ENCODE measurements at places on chromosomes 3 and 15.

DNA sequence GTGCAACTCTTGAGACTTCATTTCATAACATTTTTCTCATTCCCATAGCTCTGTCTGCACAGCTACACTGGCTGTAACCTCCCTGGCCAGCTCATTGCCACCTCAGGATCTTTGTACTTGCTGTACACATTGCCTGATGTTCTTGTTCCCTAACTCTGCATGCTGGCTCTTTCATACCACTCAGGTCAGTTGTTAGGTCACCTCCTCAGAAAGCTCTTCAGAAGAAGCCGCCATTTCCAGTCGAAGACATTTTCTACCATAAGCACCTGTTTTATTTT, 176.2 kb downstream of the AKAP13 start:
- DNase-seq, result no peak

DNA sequence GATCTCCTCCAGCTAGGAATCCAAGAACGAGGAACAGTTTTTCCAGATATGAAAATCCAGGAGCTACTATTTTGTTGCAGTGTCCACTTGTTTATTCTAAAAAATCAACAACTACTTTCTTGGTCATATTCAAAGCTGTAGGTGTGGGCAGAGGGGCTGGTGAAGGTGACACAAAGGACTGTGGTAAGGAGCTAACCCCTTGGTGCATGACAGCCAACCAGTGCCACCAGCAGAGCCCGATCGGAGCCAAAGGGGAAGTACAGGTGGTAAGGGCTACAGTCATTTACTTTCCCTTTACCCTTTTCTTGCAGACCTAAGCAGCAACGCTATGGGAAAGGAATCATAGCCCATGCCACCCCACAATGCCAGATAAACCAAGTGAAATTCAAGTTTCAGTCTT, 30.7 kb downstream of the PLA1A start:
- no peak for DNase-seq

- no peak for DNase-seq
Measured at GRCh38 chr3:184652465-184652864, 59.4 kb downstream of the MAGEF1 start.

- DNase-seq, result no peak
Measured at GRCh38 chr3:194098081-194098842, 37.7 kb upstream of the HES1 start.

- DNase-seq, result no peak
Measured at GRCh38 chr3:39429466-39429865, 22.9 kb downstream of the RPSA start.

DNA sequence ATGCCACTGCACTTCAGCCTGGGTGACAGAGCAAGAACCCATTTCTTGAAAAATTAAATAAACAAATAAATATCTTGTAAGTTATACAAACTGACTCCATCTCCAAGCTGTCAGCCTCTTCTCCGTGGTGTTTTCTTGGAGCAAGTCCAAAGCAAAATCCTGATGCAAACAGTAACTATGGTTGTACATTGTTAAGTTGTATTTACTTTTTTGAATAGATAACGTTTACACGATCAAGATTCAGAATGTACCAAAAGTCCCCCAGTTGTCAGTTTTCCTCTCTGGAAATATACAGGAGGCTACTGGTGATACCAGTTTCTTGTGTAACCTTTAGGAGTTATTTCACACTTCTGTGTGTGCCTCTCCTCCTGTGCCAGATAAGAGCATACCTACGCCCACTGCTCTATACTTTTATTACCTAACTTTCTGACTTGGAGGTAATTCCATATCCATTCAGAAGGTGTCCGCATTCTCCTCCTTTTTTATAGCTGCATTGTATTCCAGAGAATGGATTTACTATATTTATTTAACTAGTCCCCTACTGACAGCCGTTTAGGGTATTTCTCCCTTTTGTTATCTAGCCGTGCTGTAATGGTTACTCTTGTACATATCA, 14.2 kb downstream of the CMTM7 start:
- DNase-seq, result no peak

DNA sequence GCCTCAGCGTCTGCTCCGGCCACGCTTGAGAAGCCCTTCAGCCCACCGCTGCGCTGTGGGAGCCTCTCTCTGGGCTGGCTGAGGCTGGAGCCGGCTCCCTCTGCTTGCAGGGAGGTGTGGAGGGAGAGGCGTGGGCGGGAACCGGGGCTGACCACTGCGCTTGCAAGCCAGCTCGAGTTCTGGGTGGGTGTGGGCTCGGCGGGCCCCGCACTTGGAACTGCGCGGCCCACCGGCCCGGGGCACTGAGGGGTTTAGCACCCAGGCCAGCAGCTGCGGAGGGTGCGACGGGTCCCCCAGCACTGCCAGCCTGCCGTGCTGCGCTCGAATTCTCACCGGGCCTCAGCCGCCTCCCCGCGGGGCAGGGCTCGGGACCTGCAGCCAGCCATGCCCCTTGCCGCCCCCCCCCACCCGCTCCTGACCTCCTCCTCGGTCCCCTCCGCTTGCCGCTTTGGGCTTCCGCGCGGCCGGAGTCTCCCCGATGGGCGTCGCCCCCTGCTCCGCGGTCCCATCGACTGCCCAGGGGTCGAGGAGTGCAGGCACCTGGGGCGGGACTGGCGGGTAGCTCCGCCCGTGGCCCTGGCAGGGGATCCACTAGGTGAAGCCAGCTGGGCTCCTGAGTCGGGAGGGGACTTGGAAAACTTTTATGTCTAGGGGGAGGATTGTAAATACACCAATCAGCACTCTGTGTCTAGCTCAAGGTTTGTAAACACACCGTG, 106.7 kb downstream of the RAP2B start:
- DNase-seq, result no peak

- no peak for DNase-seq
Measured at GRCh38 chr15:46129145-46129544, 494.3 kb downstream of the SQOR start.

DNA sequence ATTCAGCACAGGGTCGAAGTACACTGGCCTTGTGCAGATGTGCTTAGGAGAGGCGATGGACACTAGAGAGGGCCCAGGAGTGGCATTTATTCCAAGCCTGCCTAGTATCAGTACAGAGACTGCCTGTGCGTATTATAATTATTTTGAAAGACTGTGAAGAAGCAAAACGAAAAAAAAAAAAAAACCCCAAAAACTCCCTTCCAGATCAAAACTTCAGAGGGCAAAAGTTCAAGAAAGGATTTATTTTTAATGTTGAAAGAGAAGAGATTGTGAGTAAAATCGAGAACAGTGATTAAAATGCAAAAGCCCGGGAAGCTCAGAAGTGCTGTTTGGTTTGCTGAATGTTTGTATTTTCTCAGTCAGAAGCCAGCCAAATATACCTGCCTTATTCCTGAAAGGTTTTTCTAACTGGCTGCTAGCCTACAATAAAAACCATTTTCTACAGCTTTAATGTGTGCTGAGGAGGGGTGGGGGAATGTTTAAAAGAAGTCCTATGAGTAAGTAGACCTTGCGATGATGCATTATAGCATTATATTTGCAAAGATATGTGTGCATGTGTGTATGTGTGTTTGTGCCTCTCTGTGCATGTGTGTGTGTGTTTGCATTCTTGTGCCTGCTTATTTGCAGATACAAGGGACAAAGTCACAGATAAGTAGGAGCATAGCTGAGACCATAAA, 19.3 kb upstream of the LZTFL1 start:
- no peak for DNase-seq

DNA sequence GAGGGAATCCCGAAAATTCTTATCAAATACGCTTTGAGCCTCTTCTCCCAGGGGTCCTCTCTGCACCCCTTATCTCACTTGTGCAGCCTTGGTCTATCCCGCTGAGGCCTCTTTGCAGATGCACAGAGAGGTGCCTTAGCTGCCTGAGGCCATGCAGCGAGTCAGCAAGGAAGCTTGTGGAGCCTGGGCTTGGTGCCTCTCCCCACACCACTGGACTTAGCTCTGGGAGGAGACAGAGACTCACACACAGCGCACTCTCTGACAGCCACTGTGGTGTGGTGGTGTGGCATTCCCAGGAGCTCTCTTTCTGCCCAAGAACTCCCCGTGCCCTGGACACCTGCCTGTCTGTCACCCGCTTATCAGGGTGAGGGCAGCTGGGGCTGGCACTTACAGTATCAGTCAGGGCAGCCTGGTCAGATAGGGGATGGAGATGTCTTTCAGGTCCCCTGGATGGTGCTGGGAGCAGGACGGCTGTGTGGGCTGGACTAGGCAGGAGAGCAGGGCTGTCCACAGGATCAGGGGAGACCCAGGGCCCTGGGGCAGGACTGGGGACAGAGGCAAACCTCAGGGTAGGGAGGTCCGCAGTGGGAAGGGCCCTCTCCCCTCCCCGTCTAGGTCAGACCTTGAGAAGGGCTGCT, 10.2 kb upstream of the LINGO1 start:
- DNase-seq, result no peak

GRCh38 chr3:37949866-37950265, 40.7 kb upstream of the VILL start:
- DNase-seq, result no peak

DNA sequence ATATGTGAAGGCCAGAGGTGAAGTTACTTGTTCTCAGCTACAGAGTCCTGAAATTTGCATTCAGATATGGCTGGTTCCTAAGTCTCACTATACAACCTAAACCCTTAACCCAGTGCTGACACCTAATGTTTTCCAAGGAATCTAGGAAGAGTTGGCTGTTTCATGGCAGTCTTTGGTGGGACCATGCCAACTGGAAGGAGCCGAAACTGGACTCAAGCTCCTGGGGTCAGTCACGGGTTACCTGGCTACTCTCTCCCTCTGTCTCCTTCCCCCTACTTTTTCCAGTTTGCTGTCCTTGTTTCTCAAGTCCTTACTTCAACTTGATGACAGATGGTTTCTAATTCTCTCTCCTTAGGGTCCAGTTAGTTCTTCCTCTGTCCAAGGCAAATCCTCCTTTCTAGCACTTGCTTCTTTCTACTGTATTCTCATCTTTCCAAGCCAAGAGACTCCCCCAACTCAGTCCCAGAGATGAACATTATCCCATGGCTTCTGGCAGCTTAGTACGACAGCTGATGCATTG, 88.6 kb upstream of the COL6A5 start:
- DNase-seq, result no peak

DNA sequence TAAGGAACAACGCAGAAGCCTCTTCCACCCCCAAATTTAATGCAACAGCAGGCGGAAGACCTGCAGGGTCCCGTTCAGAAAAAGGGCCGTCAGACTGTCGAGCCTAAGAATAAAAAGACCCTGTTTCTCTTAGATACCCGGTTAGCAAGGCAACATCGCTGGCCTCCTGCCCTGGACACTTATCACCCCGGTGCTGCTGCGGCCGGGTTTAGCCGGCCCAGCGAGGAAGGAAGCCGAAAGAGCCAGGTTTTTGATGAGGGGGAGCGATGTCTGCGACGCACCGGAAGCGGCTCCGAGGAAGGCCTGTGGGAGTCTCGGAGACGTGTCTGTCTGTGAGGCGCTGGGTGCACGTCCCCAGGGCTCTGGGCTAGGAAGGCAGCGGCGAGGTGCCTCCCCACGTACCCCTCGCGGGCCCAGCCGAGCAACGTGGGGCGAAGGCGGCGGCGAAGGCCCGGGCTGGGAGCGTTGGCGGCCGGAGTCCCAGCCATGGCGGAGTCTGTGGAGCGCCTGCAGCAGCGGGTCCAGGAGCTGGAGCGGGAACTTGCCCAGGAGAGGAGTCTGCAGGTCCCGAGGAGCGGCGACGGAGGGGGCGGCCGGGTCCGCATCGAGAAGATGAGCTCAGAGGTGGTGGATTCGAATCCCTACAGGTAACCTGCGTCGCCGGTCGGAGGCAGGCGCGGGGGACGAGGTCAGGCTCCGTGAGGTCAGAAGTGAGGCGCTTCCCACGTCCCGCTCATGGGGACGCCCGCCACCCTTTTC, at the start of gene UBA5:
UBA5 (plus strand) TSS at position 278 of the 759 bp plus-strand sequence; CDS start at position 487, 209 bp downstream.
- DNase-seq, result peak; percentile 59

DNA sequence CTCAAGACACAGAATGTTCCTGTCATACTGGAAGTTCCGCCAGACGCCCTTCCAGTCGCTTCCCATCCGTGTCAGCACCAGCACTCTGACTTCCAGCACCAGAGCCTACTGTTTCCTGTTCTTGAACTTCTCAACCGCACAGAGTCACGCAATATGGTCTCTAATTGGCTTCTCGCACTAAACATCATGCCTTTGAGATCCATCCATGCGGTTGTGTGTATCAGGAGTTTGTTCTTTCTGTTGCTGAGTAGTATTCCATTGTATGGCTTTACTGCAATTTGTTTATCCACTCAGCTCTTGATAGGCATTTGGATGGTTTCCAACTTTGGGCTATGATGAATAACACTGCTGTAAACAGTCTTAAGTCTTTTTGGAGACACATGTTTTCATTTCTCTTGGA, 112.1 kb downstream of the LRRK1 start:
- DNase-seq, result no peak

DNA sequence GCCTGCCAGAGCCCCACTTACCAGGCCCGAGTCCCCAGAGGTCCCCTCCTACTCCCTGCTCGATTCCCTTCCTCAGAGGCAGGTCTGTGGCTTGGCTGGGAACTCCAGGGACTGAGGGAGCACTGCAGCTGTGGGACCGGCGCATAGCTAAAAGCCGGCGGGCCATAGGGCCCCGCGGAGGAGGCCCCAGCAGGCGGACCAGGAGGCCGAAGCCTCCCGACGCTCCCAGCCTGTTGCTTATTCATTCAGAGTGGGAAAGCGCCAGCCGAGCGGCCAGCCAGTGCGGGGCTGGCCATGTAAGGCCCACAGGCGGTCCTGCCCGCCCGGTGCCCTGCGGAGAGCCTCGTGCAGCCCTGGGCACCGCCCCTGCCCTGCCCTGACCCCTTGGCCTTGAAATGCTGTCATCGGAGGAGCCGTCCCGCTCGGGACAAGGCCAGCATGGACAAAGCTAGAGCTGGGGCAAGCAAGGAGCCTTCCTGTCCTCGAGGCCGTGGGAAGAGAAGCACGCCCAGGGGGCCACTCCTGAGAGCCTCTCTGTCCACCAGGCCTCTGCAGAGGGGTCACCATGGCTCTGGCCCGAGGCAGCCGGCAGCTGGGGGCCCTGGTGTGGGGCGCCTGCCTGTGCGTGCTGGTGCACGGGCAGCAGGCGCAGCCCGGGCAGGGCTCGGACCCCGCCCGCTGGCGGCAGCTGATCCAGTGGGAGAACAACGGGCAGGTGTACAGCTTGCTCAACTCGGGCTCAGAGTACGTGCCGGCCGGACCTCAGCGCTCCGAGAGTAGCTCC, at the start of gene LOXL1:
LOXL1 (plus strand) TSS at position 244 of the 784 bp plus-strand sequence; CDS start at position 566, 322 bp downstream.
- no peak for DNase-seq

GRCh38 chr3:42042747-42043098, 48.4 kb upstream of the TRAK1 start:
- DNase-seq, result no peak

GRCh38 chr3:77967621-77968020, 927.7 kb downstream of the ROBO2 start:
- DNase-seq, result no peak

GRCh38 chr3:136018876-136019275, 53.3 kb downstream of the PPP2R3A start:
- DNase-seq, result no peak

DNA sequence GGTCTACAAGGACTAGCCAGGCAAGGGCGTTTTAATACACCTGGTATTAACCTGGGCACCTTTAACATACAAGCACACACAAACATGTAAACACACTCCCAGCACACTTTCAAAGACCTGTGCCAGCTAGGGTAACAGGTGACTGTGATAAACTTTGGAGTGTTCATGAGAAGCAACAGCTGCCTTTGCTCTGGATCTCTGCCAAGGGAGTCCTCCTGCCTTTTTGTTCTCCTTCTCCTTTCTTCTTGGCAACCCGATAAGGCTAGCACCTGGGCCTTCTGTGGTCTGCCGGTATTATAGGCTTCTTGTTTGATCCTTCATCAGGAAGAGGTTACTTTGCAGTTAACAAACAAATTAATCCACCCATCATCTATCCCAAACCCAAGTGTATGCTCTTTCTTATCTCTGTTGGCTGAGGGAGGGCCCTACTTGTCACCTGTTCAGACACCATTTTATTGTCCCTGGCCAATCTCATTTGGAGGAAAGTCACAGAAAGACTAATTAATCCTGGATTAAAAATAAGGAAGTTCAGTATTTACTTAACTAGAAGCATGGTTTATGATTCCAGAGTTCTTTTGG, at the start of gene RETNLB:
RETNLB (minus strand) TSS at position 7 of the 579 bp plus-strand sequence. CDS start 225 bp downstream, outside the sequence.
- no peak for DNase-seq
